Occipital lobe (tissue), 3 donors: ENCODE measurements at places on chromosomes 6 and 20. TPM values are rescaled to one million over a fixed set of nuclear protein-coding genes. Genes with fewer than 3 reads are reported as not detected.

The EPHA7 gene
- 102 TPM for total RNA-seq

The CGAS gene
- total RNA-seq = 1.2 TPM

The LRRC1 gene
- 12.0 TPM for total RNA-seq

The TGM2 gene
- total RNA-seq = 3.7 TPM

The BCAS1 gene
- total RNA-seq = 3.0 TPM

The LTA gene
- not detected for total RNA-seq

The CDH26 gene
- 1.4 TPM for total RNA-seq
